ENCODE measurements at places on chromosomes 5 and 9.

GRCh38 chr5:139293202-139293506, 386 bp upstream of the MATR3 start:
- H3K4me1 ChIP-seq = peaks cover 29% of the 10 kb centered on the region
- peak overlapping the region; percentile 91 for H3K4me3 ChIP-seq
- H3K27ac ChIP-seq = peak overlapping the region; percentile 97
- H3K36me3 ChIP-seq = peaks cover 43% of the 10 kb centered on the region

DNA sequence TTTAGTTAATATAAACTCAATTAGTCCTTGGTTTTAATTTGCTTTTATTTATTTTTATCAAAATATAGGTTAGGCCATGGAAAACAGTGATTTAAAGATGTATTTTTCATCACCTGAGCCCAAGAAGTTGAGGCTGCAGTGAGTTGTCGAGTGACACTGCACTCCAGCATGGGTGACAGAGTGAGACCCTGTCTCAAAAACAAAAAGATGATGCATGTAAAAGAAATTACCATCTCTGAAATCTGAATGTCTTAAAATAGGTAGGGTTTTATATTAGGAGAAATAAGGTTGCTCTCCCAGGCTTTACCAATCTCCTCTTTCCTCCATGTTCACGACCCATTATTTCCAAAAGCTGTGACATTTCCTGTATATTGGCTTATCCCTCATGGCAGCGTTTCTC, 162.3 kb upstream of the DAP start:
- no peaks in the 10 kb centered on the region for H3K27me3 ChIP-seq
- no peak for DNase-seq
- H3K4me3 ChIP-seq = no peak overlapping the region
- H3K36me3 ChIP-seq = no peaks in the 10 kb centered on the region

DNA sequence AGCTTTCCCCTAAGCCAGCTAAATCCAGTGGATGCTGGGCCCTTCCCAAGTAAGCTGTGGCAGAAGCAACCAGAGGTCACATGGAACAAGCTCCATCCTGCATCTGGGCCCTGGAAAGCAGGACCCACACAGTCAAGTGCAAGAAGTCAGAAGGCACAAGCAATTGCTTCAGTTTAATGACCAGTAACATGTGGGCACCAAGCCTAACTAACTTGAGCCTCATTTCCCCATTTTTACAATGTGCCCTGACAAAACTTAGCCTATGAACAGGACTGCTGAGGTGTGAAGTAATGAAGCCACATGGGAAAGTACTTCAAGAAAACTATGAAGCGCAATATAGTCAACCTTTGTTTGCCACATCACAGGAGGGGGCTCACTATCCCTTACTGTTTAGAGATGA, 90.5 kb downstream of the TLE1 start:
- no peak for DNase-seq
- H3K4me3 ChIP-seq = no peak overlapping the region
- H3K4me1 ChIP-seq = no peaks in the 10 kb centered on the region
- no peaks in the 10 kb centered on the region for H3K36me3 ChIP-seq

DNA sequence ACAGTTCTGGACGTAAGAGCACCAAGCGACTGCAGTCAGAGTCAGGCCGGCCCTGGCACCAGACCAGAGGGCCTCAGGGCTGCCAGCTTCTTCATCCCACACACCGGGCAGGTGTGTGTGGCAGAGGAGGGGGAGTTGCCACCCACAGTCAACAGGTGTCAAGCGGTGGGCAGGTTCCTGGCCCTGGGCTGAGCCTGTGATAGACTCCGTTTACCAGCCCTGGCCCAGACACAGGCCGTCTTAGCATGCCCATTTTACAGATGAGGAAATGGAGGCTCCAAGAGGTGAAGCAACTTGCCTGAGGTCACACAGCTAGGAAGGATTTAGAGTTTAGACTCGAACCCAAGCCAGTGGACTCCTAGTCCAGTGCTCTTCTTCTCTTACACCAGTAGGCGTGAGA, 71.8 kb downstream of the HMCN2 start:
- H3K27me3 ChIP-seq = peaks cover 9% of the 10 kb centered on the region
- H3K4me3 ChIP-seq = no peak overlapping the region
- H3K4me1 ChIP-seq = no peaks in the 10 kb centered on the region
- no peak for DNase-seq

Measured in activated T-helper 2 cell treated with anti-CD3 and anti-CD28 coated beads, Interferon-gamma antibody, Interleukin-2, Interleukin-4, amounts not matched to agents 10 μg/mL and 5 μg/mL and 100 μg/mL, durations not matched to agents 14 hours and 24 hours and 36 hours (primary cell).